Stimulated activated naive B cell treated with anti-CD40 and anti-IgM and Interleukin-4, amounts not matched to agents 10 μg/mL and 1 μg/mL and 100 μg/mL, for 72 hours (primary cell): ENCODE measurements at places on chromosomes 11 and 22.

DNA sequence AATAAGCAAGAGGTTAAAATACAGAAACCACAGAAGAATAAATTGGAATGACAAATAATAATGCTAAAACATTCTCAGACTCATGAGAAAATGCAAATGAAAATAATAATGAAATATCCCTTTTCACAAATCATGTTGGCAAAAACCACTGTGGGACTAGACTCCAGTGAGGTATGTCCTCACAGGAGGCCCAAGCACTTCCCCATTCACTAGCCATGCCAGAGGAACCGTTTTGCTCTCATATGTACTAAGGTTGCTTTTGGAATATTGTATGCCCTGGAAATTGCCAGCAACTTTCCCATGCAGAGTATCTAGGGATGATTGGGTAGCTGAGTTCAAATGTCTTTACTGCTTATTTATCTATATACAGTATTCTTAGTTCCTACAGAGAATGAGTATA is 106.2 kb upstream of the CHORDC1 start:
- no peak for DNase-seq

DNA sequence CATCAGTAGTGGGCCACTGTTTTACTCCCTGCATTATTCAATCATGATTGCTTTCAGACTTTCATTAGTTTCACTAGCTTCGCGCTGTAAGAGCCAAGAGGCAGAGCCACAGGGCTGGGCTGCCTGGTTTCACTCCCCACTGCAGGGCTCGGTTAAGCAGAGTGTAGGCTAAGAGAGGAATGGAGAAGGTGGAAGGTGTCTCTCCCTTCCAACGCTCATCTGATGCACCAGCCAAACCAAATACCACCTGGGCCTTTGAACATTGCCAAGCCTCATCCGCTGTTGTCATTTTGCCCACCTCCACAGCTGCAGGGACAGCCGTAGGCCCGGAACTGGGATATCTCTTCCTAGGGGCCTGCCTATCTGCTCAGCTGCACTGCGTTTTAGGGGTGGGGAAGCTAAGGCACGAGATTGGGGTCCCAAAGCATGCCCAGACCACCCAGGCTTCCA is 480 bp upstream of the SMARCB1 start:
- DNase-seq = no peak

- DNase-seq = no peak
Measured at GRCh38 chr11:9320047-9320446, 5.7 kb upstream of the TMEM41B start.

DNA sequence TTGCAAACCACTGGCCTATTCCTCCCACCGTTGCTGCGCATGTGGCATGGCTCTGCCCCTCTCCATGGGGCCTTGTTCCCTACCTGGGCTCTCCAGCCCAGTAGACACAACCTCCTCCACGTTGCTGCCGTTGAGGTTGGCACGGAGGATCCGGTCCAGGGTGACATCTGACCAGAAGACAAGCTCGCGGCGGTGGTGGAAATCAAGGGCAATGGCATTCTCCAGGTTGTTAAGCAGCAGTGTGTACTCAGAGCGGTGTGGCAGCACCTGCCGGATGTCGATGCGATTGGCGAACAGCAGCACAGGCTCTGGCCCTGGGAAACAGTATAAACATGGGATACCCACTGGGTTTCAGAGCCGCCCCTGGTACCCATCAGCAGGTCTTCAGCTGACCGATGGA is 23.8 kb downstream of the LRP4 start:
- DNase-seq = no peak

DNA sequence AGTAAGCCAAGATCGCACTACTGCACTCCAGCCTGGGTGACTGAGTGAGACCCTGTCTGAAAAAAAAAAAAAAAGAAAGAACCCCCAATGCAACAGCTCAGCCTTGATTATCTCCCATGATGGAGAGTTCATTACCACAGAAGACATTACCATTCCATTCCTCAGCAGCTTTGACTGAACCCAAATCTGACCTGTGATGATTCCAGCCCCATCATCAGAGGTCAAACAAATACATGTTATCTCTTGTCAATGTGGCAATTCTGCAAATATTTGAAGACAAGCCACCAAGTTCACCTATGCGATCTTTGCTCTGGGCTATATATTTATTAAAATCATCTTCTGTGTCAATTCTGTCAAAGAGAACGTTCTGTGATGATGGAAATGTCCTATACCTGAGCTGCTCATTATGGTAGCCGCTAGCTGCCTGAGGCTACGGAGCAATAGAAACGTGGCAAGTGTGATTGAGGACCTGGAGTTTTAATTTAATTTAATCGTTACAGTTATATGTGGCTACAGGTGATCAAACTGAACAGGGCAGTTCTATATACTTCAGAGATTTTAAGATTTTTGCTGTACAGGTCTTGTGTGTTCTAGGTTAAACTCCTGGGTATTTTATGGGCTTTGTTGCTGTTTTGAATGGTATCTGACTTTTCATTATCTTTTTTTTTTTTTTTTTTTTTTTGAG is 7.9 kb downstream of the SEC14L4 start:
- DNase-seq = no peak

- DNase-seq = no peak
Measured at GRCh38 chr22:43974028-43974545, 18.8 kb downstream of the SAMM50 start.

- DNase-seq = no peak
Measured at GRCh38 chr11:73995731-73996130, 13.1 kb upstream of the UCP2 start.

- no peak for DNase-seq
Measured at GRCh38 chr11:15097411-15097810, 17.3 kb upstream of the INSC start.

- no peak for DNase-seq
Measured at GRCh38 chr11:32341620-32342613, 93.4 kb downstream of the WT1 start.

DNA sequence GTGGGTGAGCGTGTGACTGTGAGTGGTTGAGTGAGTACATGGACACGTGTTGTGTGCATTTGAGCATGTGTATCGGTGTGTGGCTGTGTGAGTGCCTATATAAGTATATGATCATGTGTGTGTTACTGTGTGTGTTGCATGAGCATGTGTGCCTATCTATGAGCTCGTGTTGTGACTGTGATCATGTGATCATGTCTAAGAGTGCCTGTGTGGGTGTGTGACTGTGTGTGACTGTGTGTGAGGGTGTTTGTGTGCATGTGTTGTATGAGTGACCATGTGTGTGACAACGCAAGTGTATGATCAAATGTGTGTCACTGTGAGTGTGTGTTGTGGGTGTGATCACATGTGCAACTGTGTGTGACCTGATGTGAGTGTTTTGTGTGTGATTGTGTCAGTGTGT is 88.8 kb downstream of the UBASH3B start:
- DNase-seq = no peak

DNA sequence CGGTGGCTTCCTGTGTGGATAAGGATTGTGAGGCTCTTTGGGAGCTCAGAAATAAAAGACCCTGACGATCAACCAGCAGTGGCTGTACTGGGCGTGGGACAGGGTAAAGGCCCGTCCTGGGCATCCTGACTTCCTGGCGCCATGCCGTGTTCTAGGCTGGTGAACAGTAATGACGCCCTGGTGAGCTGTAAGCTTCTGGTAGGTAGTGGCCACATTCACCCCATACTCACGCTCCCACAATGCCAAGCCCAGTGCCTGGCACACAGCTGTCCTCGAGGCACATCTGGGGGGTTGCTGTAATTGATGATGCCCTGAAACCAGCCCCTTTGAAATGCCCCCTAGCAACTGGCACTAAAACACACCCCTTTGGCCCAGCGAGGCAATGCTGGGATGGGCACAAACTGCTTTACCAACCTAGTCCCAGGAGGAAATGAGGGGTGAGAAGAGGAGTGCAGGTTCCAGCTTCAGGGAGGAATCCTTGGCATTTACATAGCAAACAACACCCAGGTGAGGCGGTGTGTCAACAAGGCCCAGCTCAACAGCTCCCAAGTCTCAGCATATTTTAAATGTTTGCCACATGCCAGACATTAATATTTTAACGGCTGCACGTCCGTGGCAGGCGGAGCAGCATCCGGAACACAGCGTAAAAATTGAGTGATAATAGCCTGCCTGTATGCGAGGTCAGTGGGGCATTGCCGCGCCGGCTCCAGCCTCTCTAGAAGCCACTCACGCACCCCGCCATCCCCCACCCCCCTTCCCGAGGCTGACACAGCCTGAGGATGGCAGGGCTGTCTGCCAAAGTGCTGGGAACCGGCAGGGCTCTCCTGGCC is 79.3 kb downstream of the DSCAML1 start:
- no peak for DNase-seq

- DNase-seq = no peak
Measured at GRCh38 chr11:112321501-112322172, 61.0 kb upstream of the PLET1 start.

DNA sequence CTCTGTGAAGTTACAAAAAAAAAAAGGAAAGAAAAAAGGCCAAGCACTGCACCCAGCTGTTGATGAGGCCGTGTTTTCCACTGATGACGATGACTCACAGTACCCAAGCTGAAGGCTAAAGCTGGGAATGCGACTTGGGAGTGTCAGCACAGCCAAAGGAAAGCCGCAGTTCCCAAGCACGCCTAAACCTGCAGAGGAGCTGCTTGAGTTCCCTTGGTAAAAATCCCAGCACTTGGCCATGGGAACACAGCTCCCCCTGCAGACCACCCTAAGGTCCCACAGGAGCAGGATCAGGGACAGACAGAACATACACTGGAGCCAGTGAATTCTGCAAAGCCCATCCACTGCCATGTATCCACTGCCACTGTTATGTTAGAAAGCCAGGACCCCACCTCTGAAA is 39.9 kb downstream of the SERGEF start:
- DNase-seq = no peak

DNA sequence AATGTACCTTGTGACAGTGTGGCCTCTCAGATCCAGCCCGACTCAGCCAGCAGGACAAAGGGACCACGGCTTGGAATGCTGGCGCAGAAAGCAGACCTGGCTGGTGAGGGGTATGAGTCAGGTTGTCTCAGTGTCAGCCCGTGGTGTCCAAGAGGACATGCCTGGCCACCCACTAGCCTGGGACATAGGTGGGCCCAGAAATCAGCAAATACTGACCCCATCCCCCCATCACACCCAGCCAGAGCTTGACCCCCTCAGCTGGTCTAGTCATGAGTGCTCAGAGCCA is 4.5 kb downstream of the BANF1 start:
- DNase-seq = no peak

DNA sequence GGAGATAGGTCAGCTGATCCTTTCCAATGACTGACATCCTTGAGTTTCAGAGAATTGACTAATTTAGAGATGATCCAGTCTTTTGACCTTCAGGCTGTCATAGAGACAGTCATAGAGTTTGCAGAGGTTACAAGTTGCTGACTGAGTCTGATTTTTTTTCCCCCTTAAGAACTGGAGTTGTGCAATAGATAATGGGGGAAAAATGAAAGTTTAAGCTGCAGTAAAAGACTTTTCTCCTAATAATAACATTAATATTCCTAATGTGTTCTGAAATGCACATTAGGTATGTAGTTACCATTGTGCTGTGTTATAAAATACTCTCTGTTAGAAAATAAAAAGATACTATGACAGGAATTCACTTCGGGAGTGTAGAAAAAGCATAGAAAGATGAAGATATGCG is 876.9 kb upstream of the RAG2 start:
- DNase-seq = no peak
